Small intestine (tissue), 16 donors: ENCODE measurements at places on chromosomes 2 and 18.

DNA sequence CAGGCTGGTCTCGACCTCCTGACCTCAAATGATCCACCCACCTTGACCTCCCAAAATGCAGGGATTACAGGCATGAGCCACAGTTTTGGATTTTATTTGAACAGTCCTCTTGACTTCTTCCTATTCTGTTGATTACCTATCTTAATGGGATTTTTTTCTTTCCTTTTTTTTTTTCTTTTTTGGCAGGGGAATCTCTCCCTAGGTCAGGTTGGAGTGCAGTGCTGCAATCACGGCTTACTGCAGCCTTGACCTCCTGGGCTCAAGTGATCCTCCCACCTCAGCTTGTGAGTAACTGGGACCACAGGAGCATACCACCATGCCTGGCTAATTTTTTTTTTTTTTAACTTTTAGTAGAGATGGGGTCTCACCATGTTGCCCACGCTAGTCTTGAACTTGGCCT, 2.8 kb downstream of the MTHFD2 start:
- DNase-seq: no peak

DNA sequence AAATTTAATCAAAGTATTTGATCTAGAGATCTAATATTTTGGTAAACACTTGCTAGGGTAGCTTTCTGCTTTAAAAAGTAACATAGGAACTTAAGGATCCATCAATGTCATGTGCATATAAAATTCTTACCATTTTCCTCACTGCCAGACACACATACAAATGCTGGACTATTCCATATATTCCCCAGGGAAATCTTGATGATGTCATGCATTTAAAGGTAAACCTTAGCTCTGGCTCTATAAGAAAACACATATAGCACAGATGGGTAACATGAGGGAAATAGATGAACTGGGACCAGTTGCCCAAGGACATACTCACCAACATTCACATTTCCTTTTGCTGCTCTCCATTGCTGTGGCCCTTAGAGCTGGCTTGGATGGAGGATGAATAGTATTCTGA, 79.1 kb upstream of the FMNL2 start:
- DNase-seq: no peak

GRCh38 chr2:234611209-234611608, 114.3 kb upstream of the ARL4C start:
- DNase-seq: no peak

DNA sequence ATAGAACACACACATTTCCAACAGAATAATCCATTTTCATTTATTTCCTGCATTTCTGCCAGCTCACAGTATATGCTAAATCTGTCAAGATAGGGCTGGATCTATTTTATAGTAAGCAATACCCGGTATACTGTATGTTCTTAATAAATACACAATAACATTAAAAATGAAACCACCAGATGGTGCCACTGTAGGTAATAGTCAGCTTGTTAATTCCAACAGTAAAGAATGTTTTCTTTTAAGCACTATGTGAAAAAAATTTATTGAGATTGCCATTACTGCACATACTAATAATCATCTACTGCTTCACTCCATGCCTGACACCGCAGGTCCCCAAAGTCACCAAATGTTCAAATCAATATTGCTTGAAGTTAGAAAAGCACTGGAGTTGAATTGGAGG, 131.5 kb upstream of the PGAP1 start:
- no peak for DNase-seq

GRCh38 chr2:159658881-159659873, 42.8 kb upstream of the BAZ2B start:
- DNase-seq: no peak

GRCh38 chr18:61755555-61755954, 137.3 kb downstream of the RNF152 start:
- no peak for DNase-seq

DNA sequence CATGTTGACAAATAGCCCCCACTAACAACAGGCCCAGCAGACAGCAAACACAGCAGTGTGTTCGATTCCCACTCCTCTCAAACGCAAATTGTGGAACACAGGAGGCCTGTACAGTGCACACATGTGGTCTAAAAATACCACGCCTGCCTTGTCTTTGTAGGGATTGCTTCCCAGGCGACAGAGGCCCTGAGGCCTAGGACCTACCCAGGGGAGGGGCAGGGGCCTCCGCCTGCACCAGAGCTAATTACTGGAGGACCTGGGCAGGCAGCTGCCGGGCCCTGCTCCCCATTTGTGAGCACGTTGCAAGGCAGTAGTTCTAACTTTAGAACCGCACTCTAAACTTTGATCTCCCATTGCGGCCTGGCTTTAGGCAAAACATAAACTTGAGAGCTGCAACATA, 316.0 kb downstream of the TXNL1 start:
- no peak for DNase-seq

GRCh38 chr2:223602972-223603371, 811 bp upstream of the SCG2 start:
- no peak for DNase-seq

DNA sequence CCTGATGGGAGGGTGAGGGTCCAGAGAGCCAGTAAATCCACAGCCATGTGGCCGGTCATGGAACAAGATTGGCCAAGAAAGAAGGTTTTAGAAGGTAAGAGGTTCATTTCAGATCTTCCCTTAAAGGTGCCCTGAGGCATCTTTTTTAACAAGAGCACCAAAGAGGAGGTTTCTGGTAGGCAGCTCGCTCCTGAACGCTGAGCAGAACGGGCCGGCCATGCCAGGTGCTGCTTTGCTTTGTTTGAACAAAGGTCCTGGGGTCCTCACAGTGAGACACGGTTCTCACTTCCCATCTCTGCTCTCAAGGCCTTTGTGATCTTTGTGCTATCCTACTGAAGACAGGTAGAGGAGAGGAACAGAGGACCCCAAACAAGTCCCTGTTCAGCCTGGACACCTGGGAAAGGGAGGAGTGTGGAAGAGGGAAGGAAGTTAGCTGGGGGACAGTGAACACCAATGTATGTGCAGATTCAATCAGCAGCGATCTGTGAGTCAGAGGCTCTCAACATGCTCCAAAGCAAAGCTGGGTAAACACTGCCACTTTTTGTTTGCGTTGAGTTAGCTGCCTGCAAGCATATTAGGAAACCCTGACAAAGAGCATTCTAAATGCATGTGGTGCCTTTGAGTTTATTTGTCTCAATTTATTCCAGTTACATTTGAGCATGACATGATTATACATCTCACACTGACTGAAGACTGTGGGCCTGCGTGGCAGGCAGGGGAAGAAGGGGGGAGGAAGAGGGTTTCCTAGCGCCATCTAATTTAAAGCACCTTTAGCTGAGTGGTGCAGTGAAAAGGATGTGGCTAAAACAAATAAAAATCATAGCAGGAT, 102.4 kb downstream of the ASB1 start:
- DNase-seq: no peak

- DNase-seq: peak; percentile 13
These were observed 38.0 kb downstream of the TMX3 start for GRCh38 chr18:68676913-68677312.

DNA sequence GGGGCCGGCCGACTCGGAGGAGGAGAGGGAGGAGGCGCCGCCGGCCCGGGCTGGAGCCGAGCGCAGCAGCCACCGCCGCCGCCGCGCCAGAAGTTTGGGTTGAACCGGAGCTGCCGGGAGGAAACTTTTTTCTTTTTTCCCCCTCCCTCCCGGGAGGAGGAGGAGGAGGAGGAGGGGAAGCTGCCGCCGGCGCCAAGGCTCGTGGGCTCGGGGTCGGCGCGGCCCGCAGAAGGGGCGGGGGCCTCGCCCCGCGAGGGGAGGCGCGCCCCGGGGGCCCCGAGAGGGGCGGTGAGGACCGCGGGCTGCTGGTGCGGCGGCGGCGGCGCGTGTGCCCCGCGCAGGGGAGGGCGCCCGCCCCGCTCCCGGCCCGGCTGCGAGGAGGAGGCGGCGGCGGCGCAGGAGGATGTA, 316 bp downstream of the CRIM1 start:
- DNase-seq: peak; percentile 77

DNA sequence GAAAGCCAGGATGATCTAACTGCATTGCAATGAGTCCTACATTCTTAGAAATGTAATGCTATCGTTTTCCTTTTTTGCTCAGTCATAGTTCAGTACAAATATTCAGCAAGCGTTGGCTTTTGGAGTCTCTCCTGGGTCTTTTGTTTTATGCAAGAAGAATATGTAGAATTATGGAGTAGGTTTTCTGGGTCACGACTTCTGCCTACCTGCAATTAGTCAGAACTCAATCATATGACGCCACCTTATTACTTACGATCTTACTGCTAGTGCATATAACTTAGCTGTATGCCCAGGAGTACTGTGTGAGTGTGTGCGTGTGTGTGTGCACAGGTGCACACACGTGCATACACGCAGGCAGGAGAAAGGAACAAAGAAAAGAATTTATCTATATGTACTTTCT, 640.2 kb downstream of the STK39 start:
- no peak for DNase-seq

- DNase-seq: no peak
These were observed 58.8 kb downstream of the AGAP1 start for GRCh38 chr2:235552671-235553070.

DNA sequence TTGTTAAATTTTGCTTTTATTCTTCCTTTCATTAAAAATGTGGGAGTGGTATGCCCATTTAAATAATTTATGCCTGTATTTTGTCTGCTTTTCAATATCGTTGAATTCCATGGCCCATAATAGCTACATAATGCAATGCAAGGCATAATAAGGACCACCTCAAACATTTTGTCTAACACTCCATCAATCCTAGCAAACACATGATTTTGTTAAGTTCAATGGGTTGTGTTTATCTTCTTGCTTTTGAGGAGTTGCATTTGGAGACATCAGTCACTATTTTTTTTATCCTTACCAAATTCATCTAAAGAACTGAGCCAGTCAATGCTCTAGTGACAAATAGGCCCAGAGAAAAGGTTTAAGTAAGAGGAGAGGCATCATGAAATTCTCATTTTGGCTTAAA, 145.5 kb downstream of the ZNF385B start:
- DNase-seq: no peak

GRCh38 chr18:3494245-3494526, 44.2 kb downstream of the TGIF1 start:
- no peak for DNase-seq

GRCh38 chr18:336713-337112, 68.9 kb upstream of the THOC1 start:
- DNase-seq: no peak

GRCh38 chr2:55843096-55843993, 80.2 kb downstream of the EFEMP1 start:
- peak; percentile 90 for DNase-seq

GRCh38 chr18:79385708-79386341, 9.9 kb upstream of the NFATC1 start:
- no peak for DNase-seq

DNA sequence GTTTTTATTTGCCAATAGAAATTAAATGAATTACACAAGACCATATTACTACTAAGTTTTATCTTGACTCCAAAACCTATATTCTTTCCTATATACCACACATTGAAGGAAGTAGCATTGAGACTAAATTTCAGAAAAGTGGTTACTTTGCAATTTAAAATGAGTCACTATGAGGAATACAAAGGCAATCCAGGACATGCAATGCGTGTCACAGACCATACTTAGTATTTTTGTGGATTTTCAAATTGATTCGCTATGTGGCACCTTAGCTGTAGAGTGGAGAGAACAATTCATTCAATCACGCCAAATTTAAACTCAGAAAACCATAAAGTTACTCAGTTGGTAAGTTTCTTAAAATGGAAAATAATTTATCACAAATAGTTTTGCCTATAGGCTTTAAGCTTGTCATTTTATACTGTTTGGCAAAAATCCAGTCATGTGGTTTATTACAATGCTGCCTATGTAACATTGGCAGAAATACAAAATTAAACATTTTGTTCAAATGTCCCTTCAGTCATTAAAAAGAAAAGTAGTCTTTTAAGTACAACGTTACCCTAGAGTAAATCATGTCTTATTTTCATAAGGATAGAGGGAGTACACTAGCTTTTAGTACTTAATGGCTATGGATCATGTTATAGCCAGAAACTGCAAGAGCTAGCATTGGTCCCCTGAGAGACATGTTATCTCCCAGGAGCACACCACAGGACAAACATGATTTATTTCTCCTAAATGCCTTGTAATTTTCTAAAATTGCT, 222.8 kb upstream of the CDH7 start:
- DNase-seq: no peak

DNA sequence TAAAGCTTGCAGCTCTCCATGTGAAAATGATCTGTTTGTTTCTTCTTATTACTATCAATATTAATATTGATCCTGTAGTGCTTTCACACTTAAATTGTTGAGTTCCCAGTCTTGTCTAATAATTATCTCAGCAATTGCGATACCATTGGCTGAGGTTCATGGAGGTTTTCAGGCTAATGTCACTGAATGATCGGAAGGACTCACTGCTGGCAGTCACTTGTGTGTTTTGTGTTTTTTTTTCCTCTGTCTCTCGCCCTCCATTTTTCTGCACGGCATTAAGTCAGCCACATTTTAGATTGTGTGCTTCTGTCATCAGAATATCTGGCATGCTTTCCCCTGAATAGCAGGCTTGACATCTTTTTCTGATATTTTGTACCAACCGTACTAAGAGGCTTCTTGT, 43.7 kb downstream of the AGAP1 start:
- DNase-seq: no peak

DNA sequence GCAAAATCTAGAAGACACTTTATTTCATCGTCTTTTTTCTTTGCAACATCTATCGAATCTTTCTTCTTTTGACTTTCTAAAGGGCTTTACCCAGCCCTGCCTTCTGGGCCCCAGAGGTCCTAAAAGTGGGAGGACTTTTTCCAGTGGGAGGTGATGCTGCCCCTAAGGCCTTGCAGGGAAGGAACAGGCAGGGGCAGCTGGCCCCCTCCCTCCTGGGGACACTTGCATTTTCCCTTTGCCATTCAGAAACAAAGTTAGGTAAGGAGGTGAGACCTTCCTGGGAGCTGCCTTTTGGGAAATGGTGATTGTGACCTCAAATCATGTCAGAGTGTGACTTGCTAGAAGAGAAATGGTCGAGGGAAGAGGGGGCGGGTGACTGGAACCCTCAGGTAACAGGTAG, 132.7 kb downstream of the GLI2 start:
- no peak for DNase-seq

DNA sequence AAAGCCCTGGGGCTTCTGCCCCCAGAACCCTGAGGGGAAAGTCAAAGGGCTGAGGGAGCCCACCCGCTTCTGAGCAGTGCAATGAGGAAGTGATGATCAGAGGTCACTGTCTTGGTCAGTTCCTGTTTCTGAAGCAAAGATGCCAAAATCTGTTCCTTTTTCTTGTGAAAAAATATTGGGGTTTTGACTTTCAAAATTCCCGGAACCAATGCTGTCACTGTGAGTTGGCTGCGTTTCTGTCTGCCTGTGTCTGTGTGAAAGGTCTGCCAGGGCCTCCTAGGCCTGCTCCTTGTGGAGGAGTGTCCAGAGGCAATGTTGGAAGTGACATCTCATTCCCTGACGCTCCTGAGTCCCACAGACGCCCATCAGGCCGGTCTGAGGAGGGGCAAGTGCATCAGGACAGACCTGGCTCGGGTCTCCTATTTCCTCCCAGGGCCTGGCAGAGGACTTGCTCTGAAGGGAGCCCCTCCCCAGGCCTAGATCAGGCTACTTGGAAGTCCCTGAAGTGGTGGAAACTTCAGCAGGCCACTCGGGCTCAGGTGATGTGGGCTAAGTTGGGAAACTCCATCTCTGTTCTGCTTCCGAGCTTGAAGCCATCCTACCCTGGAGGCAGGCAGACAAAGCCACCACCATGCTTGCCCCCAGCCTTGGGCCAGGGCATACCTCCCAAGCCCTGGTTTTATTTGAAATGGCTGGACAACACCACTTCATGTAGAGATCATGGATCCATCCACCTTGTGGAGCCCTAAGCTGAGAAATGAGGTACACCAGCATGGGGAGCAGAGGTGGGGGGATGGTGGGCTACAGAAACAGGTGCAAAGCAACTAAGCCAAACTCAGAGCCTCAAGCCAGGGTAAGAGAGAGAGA, 51.0 kb downstream of the PKDCC start:
- DNase-seq: no peak

- DNase-seq: peak; percentile 80
These were observed 2.4 kb downstream of the C2orf42 start for GRCh38 chr2:70188460-70188859.
